ENCODE measurements at places on chromosomes 12 and 14.

DNA sequence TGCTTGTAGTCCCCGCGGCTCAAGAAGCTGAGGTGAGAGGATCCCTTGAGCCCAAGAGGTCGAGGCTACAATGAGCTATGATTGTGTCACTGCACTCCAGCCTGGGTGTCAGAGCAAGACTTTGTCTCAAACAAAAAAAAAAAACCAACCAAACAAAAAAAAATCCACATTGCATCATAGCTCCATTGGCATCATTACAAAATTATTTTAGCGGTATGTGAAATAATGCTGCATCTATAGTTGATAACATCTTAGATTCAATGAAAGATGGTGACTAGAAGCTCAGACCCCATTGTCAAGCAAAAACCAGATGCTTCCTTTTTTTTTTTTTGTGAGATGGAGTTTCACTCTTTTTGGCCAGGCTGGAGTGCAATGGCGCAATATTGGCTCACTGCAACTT is 14.8 kb upstream of the PTHLH start:
- DNase-seq = no peak

DNA sequence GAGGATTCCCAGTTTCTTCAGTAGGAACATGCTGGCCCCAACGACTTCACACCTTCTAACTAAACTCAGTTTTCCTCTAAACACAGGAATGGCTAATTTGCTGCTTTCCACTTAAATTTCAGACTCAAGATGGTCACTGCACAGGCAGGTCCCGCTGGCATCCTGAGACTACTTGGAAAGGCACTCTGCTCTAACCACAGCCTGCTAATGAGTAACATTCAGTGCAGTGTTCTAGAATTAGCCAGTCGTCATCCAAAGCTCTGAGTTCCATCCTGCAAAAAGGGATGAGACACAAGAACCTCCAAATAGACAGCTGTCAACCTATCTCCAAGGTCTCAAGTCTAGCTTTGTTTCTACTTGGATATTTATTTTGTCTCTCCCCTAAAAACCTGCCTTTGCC is 6.0 kb downstream of the CCDC92 start:
- no peak for DNase-seq

DNA sequence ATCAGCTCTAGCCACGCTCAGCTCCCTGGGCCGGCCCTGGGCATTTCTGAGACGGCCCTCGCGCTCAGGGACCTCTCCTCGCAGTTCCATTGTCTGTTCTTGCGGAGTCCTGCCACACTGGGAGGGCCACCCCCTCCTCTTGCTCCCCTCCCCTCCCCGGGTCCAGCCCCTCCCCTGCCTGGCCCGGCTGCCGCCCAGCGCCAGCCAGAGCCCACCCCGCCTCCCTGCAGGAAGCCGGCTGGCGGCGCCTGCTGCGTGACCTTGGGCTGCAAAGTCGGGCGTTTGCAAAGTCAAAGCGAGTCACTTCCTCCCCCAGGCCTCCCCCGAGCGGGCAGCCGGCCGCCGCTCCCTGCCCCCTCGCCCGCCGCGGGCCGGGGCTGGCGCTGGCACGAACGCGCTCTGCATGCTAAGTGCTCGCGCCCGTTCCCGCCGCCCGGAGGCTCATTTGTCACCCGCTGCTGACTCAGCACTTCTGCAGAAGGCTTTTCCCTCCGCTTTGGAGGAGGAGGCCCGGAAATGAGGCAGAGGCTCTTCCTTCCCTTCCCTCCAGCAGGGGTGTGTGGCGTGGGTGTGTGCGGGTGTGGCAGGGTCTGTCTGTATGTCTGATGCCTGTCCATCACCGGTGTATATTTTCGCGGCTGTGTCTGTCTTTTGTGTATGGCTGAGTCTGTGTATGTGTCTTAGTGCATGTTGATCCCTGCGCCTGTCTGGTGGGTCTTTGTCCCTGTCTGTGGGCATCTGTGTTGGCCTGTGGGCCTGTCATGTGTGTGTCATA is 72.0 kb downstream of the IRF2BPL start:
- peak; percentile 93 for DNase-seq

GRCh38 chr12:122368361-122369073 is 54.0 kb downstream of the CLIP1 start:
- DNase-seq = no peak

- DNase-seq = no peak
Observed at GRCh38 chr12:47899466-47899865, 5.3 kb downstream of the VDR start.

All from NCI-H1436 (cell line).